ENCODE measurements at places on chromosomes 4 and X.

GRCh38 chr4:165872461-165873297 lies at the start of gene TLL1:
Gene TLL1 (plus strand): TSS chr4:165873237. CDS start chr4:165873905, 668 bp downstream.
- no peak for DNase-seq

GRCh38 chrX:72584163-72584562 lies 11.5 kb upstream of the HDAC8 start:
- DNase-seq = no peak

DNA sequence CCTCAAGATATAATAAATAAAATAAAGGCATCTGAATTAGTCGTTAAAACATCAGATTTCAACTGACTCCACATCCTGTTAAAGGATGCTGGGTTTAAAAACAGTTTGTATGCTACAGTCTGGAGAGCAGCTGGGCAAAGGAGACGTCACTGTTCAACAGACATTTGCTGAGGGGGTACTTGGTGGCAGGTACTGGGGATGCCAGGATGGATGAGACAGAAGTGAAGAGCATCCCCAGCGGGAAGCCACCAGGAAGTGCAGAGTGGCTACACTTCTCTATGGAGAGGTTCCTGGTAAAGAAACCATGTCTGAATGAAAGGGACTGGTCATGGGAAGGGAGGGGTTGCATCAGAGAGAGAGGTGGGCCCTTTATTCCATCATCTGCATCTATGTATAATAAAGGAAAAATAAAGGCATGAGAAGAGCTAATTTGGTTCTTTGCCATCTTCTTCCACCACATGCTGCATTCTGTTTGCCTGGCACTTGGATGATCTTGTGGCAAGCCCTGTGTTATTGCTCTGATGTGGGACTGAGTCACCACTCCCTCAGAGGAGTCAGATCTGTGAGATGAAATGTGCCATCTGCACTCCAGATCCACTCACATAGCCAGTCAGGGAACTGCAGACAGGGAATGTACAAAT lies 145.0 kb downstream of the SOWAHB start:
- DNase-seq = no peak

GRCh38 chr4:7877176-7877575 lies 62.5 kb downstream of the AFAP1 start:
- DNase-seq = no peak

- no peak for DNase-seq
Measured at GRCh38 chr4:84238247-84239090, 260.6 kb downstream of the NKX6-1 start.

GRCh38 chr4:124636788-124637187 lies 75.7 kb downstream of the ANKRD50 start:
- peak; percentile 57 for DNase-seq

- no peak for DNase-seq
Measured at GRCh38 chr4:169922632-169923276, 103.4 kb downstream of the MFAP3L start.

DNA sequence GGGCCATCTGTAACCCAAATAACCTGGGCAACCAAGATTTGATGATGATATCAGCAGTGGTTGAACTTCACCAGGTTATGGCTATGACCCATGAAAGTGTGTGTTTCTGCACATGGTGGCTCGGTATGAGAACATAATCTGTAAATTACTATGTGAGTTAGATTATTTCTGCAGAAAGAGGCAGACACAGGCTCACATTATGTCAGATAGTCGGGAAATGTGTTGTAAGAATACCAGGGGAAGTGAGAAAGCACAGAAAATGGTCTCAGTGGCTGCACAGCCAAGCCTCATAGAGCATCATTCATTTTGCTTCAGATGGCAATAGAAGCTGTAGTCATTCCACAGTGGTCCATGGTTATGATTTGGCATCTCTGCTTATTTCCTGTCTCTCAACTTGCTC lies 63.0 kb upstream of the RBPJ start:
- no peak for DNase-seq

GRCh38 chrX:17706676-17707075 lies 30.6 kb upstream of the SCML1 start:
- DNase-seq = no peak

- DNase-seq = no peak
Measured at GRCh38 chr4:10701702-10702460, 17.3 kb upstream of the CLNK start.

DNA sequence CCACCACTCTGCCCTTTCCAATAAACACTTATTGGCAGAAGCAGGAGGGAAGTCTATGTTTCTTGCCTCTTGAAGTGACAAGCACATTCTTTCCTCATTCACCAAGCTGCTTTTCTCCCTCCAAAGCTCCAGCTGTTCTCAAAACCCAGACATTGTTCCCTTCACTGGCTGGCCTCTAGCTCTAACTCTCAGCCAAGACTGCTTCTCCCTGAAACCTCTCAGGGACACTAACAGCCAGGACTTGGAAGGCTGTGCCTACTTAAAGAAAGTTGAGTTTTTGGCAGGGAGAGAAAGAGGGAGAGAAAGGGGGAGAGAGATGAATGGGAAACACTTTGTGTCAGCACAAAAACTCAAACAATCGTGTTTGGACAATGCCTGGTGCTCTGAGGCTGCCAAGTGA lies 99.5 kb downstream of the COX18 start:
- DNase-seq = peak; percentile 51

- DNase-seq = no peak
Measured at GRCh38 chrX:117487421-117487820, 629.2 kb downstream of the KLHL13 start.

- DNase-seq = no peak
Measured at GRCh38 chrX:48492293-48492910, 16.4 kb upstream of the PORCN start.

GRCh38 chrX:88940904-88941303 lies 193.9 kb downstream of the CPXCR1 start:
- peak; percentile 47 for DNase-seq

DNA sequence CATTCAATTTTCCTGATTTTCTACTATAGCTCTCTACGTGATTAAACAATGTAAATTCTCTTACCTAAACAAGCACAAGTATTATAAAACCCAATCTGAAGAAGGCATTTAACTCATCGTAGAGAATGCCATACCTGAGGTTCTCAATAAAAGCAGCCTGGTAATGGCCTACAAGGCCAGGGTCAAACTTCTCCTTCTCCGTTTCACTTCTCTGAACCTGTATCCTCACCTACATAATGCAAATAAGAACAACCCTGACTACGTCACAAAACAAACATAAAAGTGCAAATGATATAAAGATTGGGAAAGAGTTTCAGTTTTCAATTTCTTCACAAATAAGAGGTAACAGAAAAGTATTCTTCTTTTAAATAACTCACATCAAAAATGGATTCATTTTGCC lies 55.6 kb upstream of the STS start:
- no peak for DNase-seq

DNA sequence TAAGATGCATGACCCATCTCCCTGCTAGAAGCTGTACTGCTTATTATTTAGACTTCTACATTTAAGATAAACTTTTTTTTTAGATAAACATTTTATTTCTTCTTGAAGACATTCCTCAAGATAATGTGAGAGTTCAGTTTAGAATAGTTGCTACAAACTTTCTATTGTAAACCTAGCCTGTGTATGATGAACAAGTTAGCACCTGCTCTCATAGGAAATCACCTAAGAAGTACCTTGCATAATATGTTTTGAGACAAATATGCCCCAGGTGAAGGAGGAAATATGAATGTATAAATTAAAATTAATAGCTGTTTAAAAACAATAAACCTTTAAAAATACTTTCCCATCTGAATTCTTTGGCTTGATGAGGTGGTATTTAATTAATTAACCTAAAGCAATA lies 35.6 kb downstream of the RASGEF1B start:
- no peak for DNase-seq
